ENCODE measurements at places on chromosomes 7 and 10.

DNA sequence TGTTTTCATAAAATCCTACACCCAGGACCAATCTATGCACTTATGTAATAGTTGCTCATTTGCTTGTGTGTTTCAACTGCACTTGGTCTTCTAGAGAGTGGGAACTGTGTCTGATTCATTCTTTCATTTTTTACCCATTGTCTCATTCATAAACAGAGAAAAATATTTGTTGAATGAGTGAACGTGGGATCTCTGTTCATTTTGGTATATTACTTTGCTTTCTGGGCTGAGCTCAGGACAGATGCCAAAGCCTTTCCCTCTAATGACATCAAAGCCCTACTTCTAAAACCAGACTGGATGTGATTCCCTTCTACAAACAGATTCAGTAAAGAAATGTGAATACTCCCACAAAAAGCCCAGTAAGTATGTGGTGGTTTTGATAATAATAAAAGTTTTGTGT, 145.2 kb downstream of the ST7 start:
- DNase-seq: peak; percentile 97

DNA sequence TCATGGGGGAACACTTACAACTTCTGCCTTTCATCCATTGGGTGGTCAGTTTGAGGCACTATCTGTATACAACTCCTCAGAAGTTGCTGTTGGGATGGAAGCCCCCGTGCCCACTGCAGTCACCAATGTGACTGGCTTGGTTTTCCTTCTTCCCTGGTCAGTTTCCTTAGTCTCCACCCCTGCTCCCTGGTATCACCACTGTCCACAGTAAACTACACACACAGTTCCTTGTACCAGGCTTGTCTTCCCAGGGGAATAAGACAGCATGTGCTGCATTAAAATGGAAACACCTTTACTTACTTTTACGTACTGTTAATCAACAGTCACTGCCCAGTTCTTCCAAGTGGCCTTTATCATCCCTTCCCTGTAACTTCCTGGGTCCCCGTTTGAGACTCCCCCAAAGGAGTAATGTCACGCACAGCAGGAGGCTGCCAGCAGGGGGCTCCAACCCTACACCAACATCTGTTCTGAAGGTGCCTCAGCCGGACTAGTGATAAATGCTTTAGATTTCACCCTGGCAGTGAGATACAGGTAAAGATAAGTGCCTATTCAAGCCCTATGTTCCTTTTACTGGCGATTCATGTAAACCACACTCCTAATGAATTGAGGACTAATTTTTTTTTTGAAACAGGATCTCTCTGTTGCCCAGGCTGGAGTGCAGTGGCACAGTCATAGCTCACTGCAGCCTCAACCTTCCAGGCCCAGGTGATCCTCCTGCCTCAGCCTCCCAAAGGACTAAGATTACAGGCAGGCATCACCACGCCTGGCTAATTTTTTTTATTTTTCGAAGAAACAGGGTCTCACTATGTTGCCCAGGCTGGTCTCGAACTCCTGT, 45.3 kb upstream of the PIK3AP1 start:
- DNase-seq: peak; percentile 52

- no peak for DNase-seq
Measured at GRCh38 chr7:7843972-7844371, 124.6 kb upstream of the GLCCI1 start.

GRCh38 chr10:95841661-95842498, 65.9 kb upstream of the CC2D2B start:
- peak; percentile 68 for DNase-seq

- no peak for DNase-seq
Measured at GRCh38 chr10:102675011-102675665, 30.9 kb downstream of the TRIM8 start.

- DNase-seq: no peak
Measured at GRCh38 chr7:42134276-42134876, 102.6 kb downstream of the GLI3 start.

DNA sequence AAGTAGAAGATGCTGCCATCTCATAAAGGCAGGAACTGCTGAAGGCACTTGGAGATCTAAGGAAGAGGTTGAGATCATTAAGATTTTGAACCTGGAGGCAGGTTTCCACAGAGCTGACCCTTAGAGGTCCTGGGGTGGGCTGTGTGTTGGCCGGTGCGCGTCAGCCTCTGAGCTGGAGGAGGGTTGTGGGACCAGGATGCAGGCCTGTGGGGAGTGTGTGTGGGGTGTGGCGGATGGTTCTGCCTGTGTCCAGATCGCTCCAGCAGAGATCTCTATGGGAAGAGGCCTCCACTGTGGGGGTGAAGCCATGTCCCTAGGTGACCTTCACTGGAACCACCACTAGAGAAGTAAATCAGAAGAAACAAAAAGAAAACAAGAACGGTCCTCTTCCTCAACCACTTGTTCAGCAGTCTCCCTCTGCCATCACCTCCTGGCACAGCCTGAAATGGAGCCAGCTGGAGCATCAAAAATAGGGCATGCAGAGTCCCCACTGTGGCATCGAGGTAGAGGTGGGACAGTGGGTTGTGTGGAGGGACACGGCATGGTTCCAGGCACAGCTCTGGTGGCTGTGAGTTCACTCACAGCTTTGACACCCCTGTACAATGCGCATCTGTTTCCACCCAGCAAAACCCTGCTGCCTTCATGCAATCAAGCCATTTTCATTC, 453.8 kb downstream of the TCERG1L start:
- no peak for DNase-seq

GRCh38 chr7:93262535-93262934, 30.4 kb downstream of the VPS50 start:
- DNase-seq: no peak

DNA sequence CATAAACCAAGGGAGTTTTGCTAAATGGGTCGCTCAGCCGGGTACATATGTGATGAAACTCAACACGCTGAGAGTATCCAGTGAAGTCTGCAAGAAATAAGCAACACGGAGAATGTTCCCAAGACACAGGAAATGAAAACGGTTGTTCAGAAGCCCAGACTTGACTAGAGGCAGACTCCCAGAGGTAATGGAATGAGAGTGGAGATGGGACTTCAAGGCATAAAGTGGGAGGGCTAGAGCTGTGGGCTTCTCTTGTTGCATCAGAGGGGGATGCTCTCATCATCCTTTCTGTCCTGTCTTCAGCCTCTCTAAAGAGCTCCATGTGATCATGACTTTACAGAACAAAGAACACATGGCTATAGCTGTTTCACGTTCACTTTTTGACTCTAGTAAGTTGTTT, 88.3 kb downstream of the BAMBI start:
- DNase-seq: no peak

GRCh38 chr10:133315847-133316246, 7.1 kb downstream of the ZNF511 start:
- peak; percentile 29 for DNase-seq

- DNase-seq: no peak
Measured at GRCh38 chr7:51311166-51311565, 5.4 kb downstream of the COBL start.

DNA sequence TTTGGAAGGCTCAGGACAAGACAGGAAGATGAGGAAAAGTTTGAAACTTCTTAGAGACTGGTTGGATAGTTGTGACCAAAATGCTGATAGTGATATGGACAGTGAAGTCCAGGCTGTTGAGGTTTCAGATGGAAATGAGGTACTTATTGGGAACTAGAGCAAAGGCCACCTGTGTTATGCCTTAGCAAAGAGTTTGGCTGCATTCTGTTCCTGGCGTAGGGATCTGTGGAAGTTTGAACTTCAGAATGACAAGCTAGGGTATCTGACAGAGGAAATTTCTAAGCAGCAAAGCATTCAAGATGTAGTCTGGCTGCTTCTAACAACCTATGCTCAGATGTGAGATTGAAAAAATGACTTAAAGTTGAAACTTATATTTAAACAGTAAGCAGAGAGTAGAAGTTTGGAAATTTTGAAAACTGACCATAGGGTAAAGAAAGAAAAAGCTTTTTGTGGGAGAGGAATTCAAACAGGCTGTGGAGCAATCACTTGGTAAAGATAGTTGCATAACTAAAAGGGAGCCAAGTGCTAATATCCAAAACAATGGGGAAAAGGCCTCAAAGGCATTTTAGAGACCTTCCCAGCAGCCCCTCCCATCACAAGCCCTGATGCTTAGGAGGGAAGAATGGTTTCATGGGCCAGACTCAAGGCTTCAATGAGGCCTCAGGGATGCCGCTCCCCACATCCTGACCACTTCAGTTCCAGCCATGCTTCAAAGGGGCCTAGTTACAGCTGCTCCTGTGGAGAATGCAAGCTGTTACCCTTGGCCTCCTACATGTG, 415.1 kb downstream of the INHBA start:
- no peak for DNase-seq

DNA sequence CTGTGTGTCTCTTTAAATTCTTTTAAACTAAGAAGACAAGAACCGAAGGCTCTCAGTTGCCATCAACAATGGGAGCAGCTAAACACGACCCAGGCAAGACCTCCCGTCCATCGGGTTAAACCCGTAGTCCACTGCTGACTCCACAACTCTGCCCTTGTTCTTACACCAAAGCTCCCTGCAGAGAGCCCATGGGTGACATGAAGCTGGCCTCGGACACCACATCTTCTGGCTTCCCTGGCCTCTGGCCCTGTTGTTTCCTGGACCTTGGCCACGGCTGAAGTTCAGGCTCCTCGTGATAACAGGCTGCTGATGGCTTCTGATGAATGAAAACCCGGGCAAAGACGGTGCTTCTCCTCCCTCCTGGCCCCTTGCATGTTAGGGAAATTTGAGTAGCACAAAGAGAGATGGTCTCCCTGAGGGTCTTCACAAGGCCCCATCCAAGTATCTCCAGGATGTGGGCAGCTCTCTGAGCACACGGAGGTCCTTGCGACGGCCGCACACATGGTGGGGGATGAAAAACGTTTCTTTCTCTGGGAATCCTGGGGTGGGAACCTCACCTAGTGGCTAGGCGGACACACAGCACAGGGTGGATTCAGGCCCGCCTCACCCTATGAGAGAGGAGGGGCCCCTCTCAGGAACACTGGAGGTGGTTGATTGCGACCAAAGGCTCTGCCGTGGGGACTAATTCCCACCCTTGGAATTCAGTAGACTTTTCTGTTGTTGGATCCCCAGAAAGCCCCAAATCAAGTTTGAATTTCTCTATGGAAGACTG, 271.1 kb downstream of the ADARB2 start:
- no peak for DNase-seq

DNA sequence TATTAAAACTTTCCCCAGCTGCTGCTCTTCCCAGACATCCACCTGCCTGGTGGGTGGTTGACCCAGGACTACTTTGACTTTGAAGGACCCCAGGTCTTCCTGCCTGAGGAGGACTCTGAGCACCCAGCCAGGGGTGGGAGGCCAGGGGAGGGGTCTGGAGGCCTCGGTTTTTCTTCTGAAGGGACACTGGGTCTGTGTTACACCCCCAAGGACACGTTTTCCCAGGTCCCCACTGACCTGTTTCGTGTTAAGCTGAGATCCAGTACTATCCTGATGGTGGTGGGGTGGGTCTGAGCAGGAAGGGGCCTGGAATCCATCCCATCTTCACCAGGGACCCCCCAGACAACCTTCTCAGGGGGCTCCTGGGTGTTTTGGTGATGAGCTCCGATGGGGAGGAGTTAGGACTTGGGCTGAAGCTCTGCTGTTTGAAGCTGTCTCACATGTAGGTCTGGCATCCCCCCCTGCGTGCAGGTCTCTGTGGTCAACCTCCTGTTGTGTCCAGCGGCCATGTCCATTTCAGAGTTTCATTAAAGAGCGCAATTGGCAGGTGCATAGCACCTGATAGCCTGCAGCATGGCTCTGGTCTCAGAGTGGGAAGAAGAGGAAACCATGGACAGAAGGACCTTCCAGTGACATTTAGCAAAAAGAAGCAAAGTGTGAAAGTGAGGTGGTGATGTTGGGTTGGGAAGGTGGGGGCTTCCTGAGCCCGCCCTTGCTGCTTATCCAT, 3.5 kb downstream of the JAKMIP3 start:
- DNase-seq: no peak

DNA sequence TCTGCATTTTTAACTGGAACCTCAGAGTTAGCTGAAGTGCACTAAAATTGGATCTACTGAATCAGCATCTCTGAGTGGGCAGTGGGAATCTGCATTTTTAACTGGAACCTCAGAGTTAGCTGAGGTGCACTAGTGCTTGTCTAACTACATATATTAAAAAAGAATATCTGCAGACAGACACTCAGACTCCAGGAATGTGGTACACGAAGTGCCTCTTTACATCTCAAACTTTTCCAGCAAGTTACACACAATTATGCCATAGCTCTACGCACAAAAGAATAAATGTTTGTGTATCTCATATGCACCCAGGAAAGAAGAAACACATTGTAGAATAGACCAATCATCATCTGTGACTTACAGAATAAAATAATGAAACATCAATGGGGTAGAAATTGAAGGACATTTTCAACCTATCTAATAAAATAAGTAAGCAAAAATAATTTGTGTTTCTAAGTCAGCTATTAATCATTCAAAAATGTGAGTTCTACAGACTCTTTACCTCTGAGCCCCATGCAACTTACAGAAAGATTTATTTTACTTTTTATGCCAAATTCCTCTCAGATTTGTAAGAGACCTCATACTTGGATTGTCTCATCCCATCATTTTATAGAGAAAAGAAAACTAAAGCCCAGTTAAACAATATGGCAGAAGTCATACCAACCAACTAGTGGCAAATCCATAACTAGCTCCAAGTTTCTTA, 28.3 kb downstream of the PPP1R3A start:
- DNase-seq: no peak

DNA sequence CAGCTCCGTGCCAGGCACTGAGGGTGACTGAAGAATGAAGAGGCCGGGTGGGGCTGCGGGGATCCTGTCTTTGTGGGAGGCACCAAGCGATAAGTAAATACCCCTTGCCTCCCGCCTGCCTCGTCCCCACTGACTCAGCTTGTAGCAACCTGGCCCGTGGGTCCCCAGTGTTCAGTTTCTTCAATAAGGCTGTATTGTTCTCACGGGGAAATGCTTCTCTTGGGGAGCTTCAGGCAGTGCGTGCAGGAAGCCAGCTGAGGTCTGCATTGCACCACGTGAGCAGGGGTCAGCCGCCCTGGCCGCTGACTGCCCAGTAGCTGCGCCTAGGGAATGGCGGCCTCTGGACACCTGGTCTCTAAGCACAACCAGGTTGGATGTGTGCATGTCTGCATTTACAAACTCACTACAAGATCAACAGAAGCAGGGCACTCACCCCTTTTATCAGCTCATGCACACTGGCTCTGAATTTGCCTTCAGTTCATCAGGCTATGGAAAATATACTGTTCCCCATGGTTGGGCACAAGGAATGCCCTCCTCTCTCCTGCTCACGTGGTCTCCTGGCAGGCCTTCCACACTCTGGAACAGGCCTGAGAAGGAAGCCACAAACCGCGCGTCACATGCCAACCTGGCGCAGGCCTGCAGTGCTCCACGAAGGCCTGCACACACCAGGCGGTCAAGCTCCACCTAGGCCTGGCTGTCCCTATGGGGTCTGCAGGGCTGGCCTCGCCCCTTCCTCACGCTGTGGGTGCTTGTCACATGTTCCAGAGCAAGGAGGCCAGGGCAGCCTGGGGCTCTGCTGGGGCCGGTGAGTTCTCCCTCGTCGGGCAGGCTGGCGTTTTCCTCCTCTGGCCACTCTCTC, 135.7 kb upstream of the RNF32 start:
- no peak for DNase-seq

DNA sequence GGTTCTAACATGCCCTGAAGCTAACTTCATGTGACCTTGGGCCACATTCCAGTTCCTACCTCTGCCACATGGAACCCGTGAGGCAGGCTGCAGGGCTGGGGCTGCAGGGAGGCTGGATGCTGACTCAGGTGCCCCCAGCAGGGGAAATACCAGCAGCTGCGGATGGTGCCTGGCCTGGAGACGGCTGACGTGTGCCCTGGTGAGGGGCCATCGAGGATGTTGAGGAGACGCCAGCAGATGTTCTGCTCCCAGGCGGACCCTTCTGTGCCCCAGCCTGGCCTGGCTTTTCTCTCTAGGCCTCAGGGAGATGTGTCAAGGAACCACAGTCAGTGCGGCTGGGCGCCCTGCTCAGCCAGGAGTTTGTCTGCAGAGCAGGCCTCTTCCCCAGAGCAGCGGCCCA, 8.8 kb downstream of the BAG3 start:
- no peak for DNase-seq

Data from fibroblast of mammary gland (primary cell).